ENCODE measurements at places on chromosomes 3 and 15. TPM values are rescaled to one million over a fixed set of nuclear protein-coding genes. Genes with fewer than 3 reads are reported as not detected.

- DNase-seq, result no peak
Measured at GRCh38 chr3:186380622-186381380, 18.8 kb upstream of the DGKG start.

DNA sequence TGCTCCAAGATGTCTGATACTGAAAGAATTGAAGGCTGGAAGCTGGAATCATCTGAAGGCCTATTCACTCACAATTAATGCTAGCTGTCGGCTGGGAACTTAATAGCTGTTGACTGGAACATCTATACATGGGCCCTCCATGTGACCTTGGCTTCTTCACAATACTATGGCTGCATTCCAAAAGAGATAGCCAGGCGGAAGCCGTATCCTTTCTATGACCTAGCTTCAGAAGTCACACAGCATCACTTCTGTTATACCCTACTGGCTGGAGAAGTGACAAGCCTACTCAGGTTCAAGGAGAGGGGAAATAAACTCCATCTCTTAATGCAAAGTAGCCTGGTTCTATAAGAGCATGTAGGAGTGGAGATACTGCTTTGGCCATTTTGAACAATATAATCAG is 50.9 kb upstream of the SPRED1 start:
- DNase-seq, result no peak

DNA sequence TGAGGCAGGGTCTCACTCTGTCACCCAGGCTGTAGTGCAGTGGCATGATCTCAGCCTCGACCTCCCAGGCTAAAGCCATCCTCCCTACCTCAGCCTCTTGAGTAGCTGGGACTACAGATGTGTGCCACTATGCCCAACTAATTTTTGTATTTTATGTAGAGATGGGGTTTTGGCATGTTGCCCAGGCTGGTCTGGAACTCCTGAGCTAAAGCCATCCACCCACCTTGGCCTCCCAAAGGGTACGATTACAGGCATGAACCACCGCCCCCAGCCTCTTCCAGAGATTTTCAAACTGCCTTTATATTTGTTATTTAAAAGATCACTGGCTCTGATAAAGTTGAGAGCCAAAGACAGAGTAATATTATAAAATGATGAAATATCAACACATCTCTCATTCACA is 37.3 kb downstream of the BSN start:
- DNase-seq, result peak; percentile 8

DNA sequence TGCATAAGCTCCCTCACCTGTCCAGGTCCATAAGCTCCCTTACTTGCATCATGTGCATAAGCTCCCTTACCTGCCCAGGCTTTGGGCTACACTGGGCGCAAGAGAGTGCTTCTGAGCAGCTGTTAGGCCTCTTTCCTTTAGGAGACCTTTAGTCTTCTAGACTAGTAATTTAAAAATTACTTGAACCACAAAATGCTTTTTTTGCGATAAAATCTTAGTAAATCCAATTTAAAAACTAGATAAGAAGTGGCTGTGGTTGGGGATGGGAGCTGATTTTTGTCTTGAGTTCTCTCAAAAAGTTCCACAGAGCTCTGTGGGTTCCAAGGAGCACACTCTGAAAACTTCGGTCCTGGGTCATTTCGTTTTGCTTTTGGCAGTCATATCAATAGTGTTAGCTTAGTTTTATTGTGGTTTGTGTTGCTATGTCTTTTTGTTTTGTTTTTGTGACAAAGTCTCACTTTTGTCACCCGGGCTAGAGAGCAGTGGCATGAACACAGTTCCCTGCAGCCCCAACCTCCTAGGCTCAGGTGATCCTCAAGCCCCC is 6.7 kb downstream of the CEMIP start:
- no peak for DNase-seq

DNA sequence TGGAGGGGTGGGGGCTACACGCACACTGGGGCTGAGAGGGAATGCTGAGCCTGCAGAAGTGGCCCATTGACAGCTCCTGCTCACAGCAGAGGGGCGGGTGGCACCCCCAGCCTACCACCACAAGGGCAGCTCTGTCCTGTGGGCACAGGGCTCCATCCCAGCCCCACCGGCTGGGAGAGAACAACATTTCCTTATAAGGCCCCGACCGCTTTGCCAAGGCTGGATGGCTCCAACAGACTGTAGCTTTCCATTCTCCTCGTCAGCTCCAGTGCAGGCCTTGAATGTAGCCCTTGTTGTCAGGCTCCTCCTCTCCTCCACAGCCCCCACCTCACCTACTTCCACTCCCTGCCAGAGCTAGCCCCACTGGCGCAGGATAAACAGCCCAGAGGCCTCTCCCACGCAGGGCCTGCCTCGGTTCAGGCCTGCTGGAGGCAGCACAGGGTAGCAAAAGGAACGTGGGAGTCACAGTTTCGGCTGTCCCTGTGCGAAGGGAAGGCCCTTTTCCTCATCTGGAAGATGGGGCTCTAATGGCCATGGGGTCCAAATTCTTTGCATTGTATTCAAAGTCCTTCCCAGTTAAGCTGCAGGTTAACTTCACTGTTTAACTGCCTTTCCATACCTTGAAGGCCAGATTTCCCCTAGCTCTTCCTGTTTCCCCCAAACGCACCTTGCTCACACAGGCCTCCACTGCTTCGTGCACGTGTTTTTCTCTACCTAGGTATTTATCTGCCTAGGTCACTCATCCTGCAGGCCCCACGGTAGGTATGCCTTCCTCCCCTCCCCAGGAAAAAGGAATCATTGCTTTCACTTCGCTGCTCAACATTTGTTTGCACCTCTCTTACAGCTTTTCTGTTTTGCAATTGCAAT is 101.6 kb upstream of the LPP start:
- DNase-seq, result peak; percentile 24

DNA sequence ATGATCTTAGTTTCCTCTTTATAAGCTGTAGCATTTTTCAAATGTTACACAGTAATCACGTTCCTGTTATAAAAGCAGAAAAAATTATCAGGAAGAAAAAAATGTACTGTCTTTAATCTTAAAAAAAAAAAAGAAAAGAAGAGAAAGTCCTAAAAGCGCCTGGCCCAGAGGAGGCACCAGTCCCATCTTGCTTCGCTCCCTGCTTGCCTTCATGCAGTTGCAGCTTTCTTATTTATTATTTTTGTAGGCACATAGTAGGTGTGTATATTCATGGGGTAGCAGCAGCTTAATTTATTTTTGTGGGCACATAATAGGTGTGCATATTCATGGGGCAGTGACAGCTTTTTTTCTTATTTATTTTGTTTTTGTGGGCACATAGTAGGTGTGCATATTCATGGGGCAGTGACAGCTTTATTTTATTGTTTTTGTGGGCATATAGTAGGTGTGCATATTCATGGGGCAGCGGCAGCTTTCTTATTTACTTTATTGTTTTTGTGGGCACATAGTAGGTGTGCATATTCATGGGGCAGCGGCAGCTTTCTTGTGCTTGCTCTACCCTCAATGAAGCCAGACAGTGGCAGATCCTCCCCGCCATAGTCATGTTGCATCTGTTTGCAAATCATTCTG is 5.5 kb upstream of the EHD4 start:
- DNase-seq, result no peak

DNA sequence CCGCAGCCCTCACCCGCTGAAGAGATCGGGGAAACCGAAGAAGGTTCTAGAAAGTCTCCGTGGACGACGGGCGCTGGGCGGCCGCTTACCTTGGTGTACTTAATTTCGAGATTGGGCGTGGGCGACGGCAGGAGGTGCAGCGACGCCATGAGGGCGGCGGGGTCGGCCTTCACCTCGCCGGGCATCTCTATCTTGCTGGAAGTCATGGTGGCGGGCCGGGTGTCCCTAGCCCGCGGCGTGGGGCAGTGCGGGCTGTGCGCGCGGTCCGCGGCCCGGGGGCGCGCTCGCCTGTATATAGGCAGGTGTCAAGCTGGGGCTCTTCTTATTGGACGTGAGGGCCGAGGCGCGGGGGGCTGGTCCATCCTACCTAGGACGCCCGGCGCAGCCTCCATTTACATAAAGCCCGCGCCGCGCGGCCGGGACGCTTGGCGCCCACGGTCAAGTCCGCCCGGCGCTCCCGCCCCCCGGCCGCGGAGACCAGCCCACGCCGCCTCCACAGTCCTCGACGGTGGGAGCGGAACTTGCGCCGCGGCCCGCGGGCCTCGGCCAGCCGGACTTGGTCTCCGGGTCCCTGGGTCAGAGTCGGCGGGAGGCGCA is at the start of gene ALDH1A2:
Gene ALDH1A2 (minus strand): TSS at position 267 of the 597 bp plus-strand sequence. CDS start 61 bp downstream, at position 206.
- no peak for DNase-seq

Gene SLC30A4
- 5.8 TPM for total RNA-seq

GRCh38 chr3:146268535-146269219 is 17.8 kb upstream of the PLSCR4 start:
- no peak for DNase-seq

DNA sequence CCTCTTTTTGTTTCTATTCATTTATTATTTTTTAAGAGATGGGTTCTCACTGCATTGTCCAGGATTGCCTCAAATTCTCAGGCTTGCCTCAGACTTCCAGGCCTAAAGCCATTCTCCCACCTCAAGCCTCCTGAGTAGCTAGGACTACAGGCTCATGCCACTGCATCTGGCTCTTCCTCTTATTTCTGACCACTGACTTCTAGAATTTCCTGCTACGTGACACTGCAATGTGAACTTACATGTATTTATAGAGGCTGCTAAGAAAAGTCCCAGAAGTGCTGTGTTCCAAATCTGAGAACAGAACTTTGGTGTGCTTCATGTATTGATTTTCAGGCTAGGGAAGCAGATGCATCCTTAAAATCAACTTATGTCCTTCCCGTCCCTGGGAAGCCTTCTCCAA is 407.4 kb downstream of the RSL24D1 start:
- DNase-seq, result no peak

DNA sequence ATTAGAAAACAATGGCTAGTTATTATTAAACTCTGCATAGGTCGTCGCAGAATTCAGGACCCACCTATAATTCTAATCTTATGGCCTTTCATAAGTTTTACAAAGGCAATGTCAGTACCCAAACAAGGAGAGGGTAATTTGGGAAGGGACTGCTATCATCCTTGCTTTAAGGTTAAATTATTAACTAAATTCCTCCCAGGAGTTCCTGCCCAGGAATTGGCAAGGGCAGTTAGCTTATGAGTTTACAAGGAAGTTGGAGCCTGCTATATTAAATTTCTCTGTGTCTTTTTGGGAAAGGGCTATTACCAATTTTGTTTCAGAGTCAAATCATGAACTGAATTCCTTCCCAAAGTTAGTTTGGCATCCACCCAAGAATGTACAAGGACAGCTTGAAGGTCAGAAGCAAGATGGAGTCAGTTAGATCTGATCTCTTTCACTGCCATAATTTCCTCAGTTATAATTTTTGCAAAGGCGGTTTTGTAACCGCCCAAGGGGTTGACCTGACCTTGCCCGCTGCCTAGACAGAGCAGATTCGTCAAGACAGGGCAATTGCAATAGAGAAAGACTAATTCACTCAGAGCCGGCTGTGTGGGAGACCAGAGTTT is 45.3 kb upstream of the LHFPL4 start:
- no peak for DNase-seq

DNA sequence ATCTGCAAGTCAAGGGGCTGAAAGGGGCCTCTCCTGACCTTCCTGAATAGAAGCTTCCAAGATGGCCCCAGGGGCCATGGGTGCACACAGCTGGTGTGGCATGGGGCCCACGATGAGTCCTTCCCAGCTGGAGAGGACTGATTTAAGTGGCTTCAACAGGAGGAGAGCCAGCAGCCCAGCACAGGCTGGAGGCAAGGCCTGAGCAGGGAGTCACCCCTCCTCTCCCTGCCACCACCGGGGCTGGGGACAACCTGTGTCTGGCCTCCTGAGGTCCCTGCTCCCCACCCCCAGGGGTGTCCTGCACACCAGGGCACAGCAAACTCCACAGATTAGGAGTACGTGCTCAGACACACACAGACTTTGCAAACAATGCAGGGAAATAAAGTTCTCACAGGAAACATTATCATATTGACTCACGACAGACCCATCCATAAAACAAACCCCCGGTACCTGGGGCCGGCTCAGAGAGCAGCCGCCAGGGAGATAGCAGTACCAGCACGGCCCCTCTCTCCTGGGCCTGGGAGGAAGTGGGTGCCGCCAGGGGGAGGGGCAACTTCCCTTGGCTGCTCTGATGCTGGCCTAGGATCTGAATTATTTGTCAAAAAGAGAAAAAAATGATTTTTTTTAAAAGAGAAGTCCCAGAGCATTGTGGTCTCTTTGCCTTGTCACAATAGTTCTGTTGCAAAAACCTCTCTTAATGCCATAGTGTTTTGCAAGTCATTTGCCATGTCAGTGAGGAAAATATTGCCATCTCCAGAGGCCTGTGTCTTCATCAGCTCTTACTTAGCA is 21.9 kb upstream of the TSEN2 start:
- no peak for DNase-seq

GRCh38 chr3:58659051-58659675 is 7.4 kb downstream of the FAM3D start:
- DNase-seq, result no peak

GRCh38 chr15:68228143-68228970 is 1.2 kb downstream of the CLN6 start:
- no peak for DNase-seq

Gene LRRC31
- total RNA-seq, result not detected

Gene FRMD5
- 10.5 TPM for total RNA-seq

Data from SJSA1 (cell line).